ENCODE measurements at places on chromosomes 1 and 21. TPM values are rescaled to one million over a fixed set of nuclear protein-coding genes. Genes with fewer than 3 reads are reported as not detected.

Gene SYPL2
- total RNA-seq, result not detected

DNA sequence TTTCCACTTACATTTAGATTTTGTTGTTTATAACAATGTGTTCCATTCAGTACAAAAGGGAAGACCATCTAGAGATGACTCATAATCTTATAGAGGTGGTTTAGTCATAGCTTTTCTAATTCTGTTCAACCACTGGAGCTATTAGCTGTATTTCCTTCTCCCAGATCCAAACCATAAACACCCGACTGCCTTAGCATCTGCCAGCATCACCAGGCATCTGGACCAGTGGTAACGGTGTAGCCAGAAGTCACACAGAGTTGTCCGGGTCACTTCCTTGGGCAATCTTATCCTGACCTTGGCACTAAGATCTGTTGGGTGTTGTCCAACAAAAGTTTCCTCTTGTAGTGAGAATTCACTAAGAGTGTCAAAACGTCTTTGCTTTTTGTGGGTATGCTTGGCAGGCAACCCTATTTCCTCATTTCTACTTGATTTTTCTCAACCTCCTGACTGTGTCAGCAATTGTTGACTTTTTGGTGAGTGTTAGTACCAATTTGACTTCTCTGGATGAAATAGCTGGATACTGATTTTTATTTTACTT is 372.1 kb upstream of the B3GALT2 start:
- no peaks in the 10 kb centered on the region for H3K36me3 ChIP-seq
- no peak overlapping the region for H3K4me3 ChIP-seq

DNA sequence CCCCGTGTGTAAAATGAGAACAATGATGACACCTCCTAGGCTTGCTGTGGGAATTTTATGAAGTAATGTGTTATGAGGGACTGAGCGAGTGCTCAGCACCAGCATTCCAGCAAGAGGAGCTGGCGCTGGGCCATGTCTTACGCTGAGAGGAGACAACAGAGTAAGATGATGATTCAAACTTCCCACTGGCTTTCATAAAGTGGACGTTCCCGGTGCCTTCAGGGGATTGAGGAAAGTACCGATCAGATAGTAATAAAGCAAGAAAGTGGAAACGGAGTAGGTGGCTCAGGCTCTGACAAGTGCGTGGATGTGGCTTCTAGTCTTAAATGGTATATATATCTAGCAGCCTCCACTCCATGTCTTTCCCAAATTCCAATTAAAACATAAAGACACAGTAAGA is 23.8 kb downstream of the EPHA10 start:
- H3K27me3 ChIP-seq, result peaks cover 6% of the 10 kb centered on the region
- H3K27ac ChIP-seq, result no peak overlapping the region
- H3K36me3 ChIP-seq, result no peaks in the 10 kb centered on the region
- no peaks in the 10 kb centered on the region for H3K4me1 ChIP-seq
- DNase-seq, result no peak

DNA sequence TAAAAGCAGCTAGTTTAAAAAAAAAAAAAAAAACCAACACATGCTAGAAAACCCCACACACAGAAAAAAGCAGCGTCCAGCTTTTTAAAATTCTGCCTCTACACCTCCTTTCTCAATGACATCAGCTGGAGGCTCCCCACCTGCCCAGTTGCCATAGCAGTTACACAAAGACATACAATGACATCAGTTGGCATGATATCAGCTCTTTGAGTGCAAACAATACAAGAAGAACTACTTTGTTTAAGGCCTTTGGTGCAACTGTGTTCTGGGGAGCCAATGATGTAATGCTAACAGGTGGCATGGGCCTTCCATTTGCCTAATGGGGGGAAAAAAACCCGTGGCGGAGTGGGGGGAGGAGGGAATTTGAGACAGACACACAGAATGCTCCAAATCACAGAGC is 32.9 kb downstream of the DUSP10 start:
- DNase-seq, result peak; percentile 48
- no peak overlapping the region for H3K4me3 ChIP-seq
- H3K4me1 ChIP-seq, result peaks cover 57% of the 10 kb centered on the region
- H3K36me3 ChIP-seq, result peaks cover 15% of the 10 kb centered on the region

Gene AMY1A
- total RNA-seq, result not detected

DNA sequence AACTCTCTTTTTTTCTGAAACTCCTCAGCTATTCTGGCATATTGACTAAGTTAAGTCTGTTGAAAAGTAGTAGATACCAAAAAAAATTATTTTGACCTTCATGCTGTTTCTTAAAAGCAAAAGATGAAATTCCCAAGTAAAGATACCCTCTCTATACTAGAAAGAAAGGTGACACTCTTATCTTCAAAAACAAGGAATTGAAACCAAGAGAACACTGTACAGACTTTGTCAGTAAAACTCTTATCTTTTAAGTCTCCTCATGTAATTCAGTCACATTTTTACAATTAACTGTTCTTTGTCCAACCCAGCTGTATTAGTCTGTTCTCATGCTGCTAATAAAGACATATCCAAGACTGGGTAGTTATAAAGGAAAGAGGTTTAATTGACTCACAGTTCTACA is 496.2 kb downstream of the LTN1 start:
- H3K36me3 ChIP-seq, result no peaks in the 10 kb centered on the region
- no peaks in the 10 kb centered on the region for H3K4me1 ChIP-seq
- no peak overlapping the region for H3K4me3 ChIP-seq
- DNase-seq, result no peak

GRCh38 chr21:42568866-42569731 is 55.4 kb downstream of the SLC37A1 start:
- no peaks in the 10 kb centered on the region for H3K27me3 ChIP-seq

DNA sequence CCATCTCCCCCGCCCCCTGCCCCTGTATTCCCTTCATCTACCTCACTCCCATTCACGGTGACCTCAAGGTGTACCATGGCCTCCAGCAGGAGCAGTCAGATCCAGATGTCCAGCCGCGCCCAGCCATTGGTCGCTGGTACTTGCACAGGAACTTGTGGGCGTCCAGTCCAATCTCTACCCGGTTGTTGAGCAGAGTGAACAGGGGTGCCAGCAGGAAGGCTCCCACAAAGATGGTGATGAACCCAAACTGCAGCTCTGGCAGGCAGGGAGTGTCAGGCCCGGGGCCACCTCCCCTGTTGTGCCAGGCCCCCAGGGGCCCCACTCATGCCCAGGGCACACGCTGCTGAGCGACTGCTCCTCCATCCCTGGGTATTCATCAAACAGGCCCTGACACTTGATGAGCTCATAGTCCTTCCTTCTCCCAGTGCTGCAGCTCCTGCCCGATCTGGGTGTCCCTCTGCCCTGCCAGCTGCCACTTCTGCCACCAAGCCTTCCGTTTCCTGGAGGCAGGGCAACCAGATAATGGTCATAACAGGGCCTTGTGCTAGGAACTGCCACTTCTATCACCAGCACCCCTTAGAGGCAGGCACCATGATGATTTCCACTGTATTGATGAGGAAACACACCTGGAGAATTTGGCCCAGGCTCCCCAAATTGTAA is 5.7 kb upstream of the ARHGEF19 start:
- H3K4me1 ChIP-seq, result peaks cover 20% of the 10 kb centered on the region
- DNase-seq, result no peak
- no peak overlapping the region for H3K27ac ChIP-seq

Gene PYGO2
- 32.1 TPM for total RNA-seq

DNA sequence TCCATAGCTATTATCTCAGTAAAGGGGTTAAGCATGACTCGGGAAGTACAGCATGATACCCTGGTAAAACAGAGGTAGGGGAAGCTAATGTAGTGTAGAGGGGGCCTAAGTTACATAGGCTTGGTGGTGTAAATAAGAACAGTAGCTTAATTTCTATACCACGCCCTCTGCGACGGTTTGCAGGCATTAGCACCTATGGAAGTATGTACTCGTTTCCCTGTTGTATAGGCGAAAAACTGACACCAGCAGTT is 470 bp upstream of the NAXE start:
- no peaks in the 10 kb centered on the region for H3K27me3 ChIP-seq
- DNase-seq, result no peak
- peak overlapping the region; percentile 57 for H3K4me3 ChIP-seq
- peaks cover 16% of the 10 kb centered on the region for H3K4me1 ChIP-seq

DNA sequence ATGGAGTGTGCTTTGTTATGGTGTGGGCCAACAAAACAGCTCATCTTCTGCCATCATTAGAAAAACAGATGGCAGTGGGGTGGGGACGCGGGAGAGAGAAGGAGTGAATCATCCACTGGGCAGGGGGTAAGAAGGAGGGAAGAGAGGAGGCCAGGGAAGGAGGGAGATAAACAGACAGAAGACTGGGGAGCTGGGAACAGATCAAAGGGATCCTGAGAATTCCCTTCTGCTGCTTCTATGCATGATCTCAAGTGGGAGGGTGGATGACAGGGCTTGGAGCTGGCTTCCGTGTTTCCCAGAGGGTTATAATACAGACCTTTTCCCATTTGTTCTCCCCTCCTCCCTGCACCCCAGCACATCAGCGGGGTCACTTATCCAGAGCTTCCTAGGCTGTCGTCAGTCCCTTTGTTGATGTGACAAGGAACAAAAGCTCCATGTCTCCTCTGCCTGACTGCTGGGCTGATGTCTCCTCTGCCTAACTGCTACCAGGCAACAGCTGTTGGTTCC is 338.6 kb downstream of the PAPPA2 start:
- no peak overlapping the region for H3K27ac ChIP-seq
- H3K4me1 ChIP-seq, result no peaks in the 10 kb centered on the region
- no peaks in the 10 kb centered on the region for H3K36me3 ChIP-seq
- no peak overlapping the region for H3K4me3 ChIP-seq
- DNase-seq, result no peak

- H3K4me1 ChIP-seq, result no peaks in the 10 kb centered on the region
- DNase-seq, result no peak
- no peaks in the 10 kb centered on the region for H3K27me3 ChIP-seq
Observed at GRCh38 chr1:234531151-234531635, 52.2 kb upstream of the TARBP1 start.

Data from natural killer cell (primary cell).